Left lung (tissue), 14 donors: ENCODE measurements at places on chromosomes 5 and 9. TPM values are rescaled to one million over a fixed set of nuclear protein-coding genes. Genes with fewer than 3 reads are reported as not detected.

The SPACA9 gene
- polyA plus RNA-seq, result 11.8 TPM

The BRINP1 gene
- 0.26 TPM for polyA plus RNA-seq

The MARCHF11 gene
- not detected for polyA plus RNA-seq

GRCh38 chr9:133224762-133225161 lies 15.7 kb upstream of the OBP2B start:
- DNase-seq, result no peak

GRCh38 chr5:181087309-181087708 lies 43.7 kb downstream of the OR2V1 start:
- no peak for DNase-seq
